Stimulated activated CD8-positive, alpha-beta memory T cell treated with anti-CD3 and anti-CD28 coated beads, Interleukin-4, amount 100 ng/mL, for 1 hour (primary cell): ENCODE measurements at places on chromosomes 7 and 10.

- no peak for DNase-seq
Measured at GRCh38 chr10:6558759-6559461, 21.2 kb downstream of the PRKCQ start.

- no peak for DNase-seq
Measured at GRCh38 chr7:32616625-32617024, 121.3 kb downstream of the AVL9 start.

DNA sequence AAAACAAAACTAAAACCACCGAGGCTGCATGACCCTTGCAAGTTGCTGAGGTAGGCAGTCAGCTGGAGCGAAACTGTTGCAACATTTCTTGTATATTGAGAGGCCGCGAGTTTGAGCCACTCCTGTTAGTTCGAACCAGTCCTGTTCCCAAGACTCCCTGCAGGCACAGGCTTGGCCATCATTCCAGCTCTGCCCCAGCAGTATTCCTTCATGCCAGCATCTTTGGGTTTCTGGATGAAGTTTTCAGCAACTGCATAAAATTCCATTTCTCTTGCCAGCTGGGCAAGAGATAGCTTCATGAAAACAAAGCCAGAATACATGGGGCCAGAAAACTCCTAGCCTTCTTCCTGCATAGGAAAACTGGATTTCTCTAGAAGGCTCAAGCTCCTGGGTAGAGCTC, 207.6 kb downstream of the FRMD4A start:
- no peak for DNase-seq

- DNase-seq = no peak
Measured at GRCh38 chr10:64733980-64734379, 1212.8 kb downstream of the REEP3 start.

GRCh38 chr10:1858547-1858946, 121.2 kb upstream of the ADARB2 start:
- no peak for DNase-seq

- no peak for DNase-seq
Measured at GRCh38 chr7:9498303-9498702, 1064.9 kb downstream of the NXPH1 start.

- no peak for DNase-seq
Measured at GRCh38 chr10:115801992-115802391, 471.0 kb downstream of the GFRA1 start.

DNA sequence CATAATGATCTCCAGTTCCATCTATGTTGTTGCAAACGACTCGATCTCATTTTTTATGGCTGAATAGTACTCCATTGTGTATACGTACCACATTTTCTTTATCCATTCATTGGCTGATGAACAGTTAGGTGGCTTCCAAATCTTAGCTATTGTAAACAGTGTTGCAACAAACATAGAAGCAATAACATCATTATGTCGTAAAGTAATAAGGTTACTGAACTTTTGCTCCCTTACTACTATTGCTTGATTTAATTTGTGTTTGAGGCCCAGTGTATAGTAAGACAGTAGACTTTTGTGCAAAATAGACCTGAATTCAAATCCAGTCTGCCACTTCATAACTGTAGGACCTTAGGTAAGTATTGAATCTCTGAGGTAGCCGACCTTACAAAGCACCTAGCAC, 200.1 kb upstream of the CELF2 start:
- no peak for DNase-seq

GRCh38 chr10:95208702-95209391, 14.8 kb downstream of the ACSM6 start:
- DNase-seq = no peak

- no peak for DNase-seq
Measured at GRCh38 chr7:128150223-128150865, 90.7 kb upstream of the LEP start.

- DNase-seq = no peak
Measured at GRCh38 chr10:7410301-7410861, 453 bp downstream of the SFMBT2 start.

- peak; percentile 81 for DNase-seq
Measured at GRCh38 chr7:63900394-63901203, 98.0 kb upstream of the ZNF722 start.

DNA sequence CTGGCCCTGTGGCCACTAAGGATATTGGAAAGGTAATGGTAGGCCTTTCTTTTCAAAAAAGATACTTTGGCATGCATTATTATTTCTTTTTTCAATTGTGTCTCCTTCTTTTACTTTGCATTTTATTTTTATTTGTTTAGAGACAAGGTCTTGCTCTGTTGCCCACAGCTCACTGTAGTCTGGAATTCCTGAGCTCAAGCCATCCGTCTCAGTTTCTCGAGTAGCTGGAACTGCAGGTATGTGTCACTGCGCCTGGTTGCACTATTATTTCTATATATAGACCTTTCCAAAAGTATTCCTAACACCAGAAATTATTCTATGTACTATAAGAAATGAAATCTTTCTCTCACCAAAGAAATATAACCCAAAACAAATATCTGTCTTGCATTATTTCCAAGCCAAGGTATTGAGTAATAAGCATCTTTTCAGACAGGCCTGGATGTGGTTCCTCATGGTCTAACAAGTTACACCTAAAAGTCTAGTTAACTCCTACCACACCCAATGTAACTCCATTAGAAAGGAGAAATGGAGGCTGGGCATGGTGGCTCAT, 500.8 kb upstream of the ANKRD30A start:
- DNase-seq = no peak

- DNase-seq = no peak
Measured at GRCh38 chr7:65989694-65990080, 7.7 kb upstream of the GUSB start.

GRCh38 chr10:17616403-17617030, 657 bp downstream of the HACD1 start:
- no peak for DNase-seq

DNA sequence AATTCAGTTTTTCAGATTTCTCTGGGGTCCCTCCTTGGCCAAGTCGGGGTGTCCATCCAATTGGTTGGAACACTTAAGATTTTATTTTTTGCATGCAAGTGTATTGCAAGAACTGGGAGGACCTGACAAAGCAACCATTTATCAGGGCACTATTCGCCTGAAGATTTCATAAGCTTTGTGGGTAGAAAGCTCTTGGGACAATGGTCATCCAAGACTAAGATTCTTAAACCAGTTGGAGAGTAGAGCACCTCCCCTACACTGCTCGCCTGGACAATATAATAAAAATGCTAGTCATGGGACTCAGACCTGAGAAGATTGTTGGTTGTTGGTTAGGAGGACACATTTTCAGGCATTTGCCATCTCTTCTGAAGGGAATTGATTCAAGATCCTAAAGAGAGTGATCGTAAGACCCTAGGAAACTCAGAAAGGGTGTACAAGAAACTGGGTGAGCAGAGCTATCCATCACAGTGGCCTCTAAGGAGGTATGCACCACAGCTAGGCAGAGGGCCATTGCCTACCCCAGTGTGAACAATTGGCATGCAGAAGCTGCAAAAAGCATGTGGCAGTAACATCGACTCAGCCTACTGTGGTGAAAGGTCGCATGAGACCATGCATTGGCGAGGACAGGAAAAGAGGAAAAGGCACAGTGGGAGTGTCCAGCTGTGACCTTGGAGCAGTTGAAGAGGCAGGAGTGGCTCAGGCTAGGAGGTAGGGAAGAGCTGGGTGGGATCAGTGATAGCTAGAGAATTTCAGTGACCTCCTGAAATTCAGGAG, 1235.3 kb upstream of the AUTS2 start:
- no peak for DNase-seq

DNA sequence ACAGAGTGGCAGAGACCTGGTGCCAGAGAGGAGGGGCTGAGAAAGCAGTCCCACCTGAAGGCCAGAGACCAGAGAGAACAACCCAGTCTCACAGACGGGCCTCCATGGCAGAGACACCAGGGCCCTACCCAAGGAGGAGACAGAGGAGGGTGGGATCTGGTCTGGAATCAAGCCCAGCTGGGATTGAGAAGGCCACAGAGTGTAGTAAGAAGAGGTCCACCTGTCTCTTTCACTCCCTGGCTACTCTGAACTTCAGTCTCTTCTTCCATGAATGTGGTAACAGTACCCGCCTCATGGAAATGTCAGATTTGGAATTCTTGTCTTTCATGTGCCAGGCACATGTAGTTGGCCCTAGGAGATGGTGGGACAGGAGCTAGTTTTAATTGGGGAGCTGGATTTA, 55.6 kb downstream of the CLIP2 start:
- DNase-seq = no peak

- no peak for DNase-seq
Measured at GRCh38 chr7:46321556-46322205, 400.6 kb upstream of the IGFBP3 start.

- no peak for DNase-seq
Measured at GRCh38 chr10:3095373-3096139, 28.2 kb downstream of the PFKP start.

DNA sequence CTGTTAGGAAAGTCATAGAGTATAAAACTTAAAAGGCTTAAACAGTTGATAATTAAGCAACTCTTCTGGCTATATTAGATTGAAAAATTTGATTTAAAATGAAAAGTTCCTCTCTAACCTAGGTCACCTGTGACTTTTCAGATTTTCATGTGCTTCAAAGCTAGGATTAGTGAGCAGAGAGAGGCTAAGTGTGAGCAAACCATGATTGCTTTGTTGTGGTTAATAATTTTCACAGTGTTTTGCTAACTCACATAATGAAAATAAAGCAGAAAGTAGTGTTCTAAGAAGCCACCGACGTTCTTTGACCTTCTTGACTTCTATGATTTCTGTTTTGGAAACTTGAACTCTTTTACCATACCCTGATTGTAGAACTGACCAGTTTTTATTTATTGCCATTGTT, 75.5 kb upstream of the OIT3 start:
- no peak for DNase-seq

DNA sequence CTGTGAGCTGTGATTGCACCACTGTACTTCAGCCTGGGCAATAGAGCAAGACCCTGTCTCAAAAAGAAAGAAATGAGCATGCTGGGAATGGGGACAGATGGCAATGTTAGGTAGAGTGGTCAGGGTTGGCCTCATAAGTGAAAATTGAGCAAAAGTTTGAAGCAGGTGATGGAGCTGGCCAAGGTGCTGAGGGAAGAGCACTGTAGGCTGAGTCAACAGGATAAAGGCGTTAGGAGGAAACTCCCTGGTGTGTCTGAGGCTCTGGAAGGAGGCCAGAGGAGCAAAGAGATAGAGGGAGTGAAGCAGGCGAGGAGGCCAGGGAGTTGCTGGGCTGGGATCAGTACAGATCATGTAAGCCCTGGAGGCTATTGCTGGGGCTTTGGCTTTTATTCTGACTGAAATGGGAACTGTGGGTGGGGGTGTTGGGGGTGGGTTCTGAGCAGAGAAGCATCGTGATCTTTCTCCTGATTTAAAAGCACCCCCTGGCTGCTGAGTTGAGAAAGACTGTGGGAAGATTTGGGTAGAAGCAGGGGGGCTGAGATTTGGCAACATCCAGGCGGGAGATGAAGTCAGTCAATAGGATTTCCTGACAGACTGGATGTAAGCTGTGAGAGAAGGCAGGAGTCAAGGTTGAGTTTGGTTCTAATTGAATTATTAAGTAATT, 52.5 kb upstream of the VKORC1L1 start:
- DNase-seq = no peak

DNA sequence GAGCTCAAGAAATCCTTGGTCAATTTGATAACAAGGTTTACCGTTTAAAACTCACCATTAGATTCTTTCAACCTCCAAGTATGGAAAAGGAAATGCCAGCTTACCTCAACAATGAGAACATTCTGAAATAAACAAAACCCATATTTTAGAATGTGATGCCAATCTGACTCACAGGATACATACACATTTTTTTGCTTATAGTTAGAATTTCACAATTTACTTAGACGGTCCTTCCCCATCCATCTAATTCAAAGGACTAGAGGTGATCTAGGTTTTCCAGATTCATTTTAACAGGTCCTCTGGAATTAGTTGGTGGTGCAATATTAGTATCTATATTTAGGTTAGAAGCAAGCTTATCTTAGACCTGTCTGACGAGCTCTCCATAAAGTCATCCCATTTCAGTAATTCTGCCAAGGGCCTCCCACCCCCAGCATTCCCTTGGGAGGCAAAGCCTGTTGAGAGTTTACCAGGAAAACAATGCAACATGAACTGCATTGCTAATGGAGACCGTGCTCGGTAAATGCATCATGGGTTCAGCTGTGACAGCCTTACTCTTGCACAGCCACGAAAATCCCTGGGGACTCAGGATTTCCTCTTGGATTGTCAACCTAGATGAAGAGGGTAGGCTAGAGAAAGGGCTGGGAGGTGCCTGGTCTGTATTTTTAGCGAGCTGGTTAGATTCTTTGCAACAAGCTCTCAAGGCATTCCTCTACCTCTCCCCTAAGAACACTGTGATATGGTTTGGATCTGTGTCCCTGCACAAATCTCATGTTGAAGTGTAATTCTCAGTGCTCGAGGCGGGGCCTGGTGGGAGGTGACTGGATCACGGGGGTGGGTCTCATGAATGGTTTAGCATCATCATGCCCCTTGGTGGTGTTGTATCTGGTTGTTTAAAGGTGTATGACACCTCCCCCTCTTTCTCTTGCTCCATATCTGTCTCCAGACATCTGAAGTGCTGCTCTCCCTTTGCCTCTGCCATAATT, 93.8 kb downstream of the PRTFDC1 start:
- DNase-seq = no peak

DNA sequence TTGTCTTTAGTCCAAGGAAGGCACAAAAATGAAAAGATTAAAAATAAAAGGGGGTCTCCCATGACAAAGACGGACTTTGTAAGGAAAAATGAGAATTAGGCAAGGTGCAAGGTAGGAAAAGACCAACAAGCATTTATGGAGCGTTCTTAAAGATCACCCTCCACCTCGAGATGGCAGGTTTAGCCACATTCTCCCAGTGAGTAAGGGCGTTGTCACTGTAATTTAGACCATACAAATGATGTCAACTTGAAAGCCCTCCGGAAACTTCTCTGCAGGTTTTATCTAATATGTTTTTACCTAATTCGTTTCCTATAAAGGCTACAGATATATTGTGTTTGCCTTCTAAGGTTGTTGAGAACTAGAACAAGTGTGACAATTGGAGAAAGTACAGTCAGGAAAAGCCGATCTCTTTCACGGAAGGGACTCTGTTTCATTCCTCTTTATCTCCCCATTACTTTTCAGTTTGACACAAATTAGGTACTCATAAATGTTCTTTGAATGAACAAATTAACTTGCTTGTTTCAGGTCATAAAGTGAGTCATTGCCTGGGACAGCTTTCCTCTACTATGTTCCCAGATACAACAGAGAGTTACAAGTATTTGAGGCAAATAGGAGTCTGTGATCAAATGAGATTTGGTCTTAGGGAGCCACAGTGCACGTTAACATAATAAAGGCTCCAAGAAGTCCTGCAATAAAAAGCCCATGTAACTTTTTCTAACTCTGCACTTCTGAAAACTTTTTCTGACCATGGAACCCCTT, 102.6 kb upstream of the HABP2 start:
- no peak for DNase-seq

GRCh38 chr10:75801121-75801520, 369.7 kb downstream of the LRMDA start:
- DNase-seq = no peak

DNA sequence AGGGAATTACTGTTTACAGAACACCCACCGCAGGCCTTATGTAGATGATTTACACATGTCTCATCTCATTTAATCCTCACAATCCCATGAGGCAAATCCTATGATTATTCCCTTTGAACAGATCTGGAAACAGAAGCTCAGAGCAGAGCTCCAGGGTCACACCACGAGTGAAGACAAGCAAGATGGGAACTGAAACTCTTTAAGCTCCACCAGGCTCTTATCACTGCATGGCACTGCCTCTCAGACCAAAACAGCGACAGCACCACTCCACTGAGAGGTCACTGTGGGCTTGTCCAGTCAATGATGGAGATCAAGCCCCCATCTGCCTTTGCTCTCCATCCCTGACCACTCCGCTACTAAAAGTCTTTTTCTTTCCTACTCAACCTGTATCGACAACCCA, 5.9 kb downstream of the GRID1 start:
- DNase-seq = no peak
